ENCODE measurements at places on chromosomes 2 and 18.

DNA sequence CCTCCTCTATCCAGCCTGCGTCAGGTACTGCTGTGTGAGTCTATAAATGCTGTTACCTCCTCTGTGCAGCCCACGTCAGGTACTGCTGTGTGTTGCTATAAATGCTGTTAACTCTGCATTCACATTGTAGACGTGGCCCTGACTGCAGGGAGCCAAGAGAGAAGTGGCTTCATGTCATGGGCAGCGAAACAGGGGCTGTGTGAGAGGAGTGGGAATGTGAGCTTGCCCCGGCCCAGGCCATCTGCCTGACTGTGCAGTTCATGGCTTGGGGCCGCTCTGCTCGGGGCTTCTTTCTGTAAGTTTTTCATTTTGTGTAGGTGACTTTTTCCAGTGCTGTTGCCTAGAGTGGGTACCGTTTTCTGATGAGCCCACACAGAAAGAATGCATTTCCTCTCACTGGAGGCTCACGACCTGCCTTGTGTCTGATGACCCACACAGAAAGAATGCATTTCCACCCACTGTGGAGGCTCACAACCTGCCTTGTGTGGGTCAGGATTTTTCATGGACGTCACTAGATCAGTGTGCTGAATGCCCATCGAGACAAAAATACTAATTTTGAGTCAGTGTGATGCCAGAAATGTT lies 104.5 kb downstream of the SNTG2 start:
- no peak for DNase-seq

- DNase-seq = no peak
Observed at GRCh38 chr2:144679942-144680341, 160.0 kb upstream of the ZEB2 start.

DNA sequence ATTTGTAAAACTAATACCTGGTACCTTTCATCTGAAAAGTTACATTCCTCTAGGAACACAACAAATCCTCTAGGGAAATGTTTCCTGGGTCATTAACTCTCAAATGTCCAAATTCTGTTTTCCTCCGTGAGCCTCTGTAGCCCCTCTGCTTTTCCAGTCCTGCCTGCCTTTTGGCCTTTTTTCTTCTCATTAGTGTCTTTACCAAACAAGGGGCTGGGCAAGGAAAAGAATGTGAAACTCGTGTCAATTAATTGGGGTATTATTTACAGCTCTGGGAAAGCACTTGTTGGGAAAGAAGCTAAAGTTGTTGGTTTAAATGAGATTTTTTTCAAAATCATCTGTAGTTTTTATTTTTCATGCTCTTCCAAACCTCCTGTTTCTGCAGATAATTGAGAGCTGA lies 198.1 kb upstream of the NRP2 start:
- DNase-seq = no peak

- DNase-seq = no peak
Observed at GRCh38 chr2:232683368-232683767, 13.8 kb upstream of the GIGYF2 start.

DNA sequence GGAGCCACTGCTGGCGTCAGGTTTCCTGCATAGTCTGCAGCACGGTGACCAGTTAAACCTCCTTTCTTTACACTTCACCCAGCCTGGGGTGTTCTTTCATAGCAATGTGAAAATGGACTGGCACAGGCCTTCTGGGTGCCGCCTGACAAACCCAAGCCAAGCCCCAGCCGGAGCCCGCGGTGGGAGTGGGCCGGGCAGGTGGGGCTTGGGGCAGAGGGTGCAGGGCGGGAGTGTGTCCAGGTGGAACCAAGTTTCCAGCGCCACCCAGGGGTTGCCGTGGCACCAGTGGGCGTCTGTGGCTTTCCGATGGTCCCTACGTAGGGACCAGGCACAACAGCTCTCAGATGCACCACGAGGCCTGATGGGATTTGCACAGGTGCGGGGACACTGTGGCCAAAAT lies 75.8 kb downstream of the RTP5 start:
- no peak for DNase-seq

DNA sequence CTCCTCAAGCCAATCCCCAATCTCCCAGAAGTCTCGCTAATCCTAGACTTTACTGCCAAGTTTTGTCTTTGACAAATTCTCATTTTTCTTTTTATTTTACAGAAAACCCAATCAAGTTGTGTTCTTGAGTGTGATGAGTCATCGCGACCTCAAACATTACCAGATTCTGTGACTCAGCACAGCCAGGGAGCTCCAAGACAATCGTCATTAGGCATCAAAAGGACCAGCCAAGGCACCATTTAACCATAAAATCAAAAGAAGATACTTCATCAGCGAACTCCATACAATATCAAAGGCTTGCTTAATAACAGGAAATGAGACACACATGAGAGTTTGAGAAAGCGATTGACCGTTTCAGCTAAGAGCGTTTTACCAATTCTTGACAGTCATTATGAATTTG lies 146.2 kb upstream of the AGAP1 start:
- no peak for DNase-seq

DNA sequence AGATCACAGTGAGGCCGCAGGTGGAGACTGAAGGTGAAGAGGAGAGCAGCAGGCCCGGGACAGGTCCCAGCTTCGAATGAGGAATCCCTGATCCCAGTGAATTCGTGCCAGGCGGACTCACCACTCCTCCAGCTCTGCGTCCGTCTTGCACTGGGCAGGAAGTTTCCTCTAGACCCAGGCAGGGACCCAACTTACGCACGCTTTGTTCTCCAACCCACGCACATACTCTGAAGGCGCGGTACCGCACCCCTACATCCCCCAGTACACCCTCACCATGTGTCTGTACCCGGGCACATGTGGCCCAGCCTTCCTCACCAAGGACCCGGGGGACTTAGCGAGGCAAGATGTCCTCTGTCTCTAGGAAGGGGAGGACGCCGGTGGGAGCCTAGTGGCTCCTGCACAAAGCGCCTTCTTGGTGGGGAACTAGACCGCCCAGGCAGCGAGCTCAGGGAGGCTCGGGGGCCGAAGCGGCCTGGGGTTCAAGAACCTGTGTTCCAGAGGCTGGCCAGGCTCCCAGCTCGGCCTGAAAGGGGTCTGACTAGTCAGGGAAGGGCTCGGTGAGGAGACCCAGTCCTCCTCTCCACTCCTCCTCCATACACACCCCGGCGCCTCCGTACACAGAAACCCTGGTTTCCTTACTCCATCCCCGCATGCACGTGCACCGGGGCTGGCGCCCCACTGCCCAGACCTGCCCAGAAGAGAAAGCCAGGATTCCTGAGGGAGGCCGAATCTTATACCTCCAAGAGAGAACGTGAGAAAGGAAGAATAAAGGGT lies 38.3 kb upstream of the ATP6V1B1 start:
- no peak for DNase-seq

- no peak for DNase-seq
Observed at GRCh38 chr18:2978661-2979106, 34.3 kb downstream of the LPIN2 start.

GRCh38 chr18:9987931-9988330 lies 74.1 kb downstream of the VAPA start:
- DNase-seq = no peak

GRCh38 chr2:1748176-1748740 lies 3.9 kb upstream of the PXDN start:
- no peak for DNase-seq

DNA sequence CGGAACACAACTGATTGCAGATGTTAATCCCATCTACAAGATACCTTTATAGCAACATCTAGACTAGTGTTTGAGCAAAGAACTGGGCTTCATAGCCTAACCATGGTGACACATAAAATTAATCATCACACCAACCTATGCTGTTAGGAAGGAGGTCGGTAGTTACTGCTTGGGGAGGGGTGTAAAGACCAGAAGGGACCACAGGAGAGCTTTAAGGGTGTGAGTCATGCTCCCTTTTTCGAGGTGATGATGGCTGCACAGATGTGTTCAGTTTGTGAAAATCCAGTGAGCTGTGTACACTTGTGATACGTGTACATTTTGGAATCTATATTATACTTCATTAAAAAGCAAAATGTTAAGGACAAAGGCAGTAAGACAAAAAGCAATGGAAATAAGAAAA lies 4.6 kb upstream of the SEH1L start:
- no peak for DNase-seq

DNA sequence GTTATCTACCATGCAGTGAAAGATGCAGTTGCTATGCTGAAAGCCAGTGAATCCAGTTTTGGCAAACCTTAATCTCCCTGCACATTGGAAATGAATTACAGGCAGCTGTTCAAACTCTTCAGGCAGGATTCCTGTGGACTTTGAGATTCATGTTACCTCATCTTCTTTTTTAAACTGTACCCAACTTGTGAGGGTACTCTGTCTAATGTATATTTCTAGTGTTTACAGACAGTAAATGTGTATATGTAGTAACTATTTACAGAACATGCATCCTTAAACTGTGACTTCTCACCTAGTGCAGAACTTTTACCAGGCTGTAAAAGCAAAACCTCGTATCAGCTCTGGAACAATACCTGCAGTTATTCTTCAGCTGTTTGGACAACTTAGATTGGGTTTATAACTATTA lies 50.9 kb downstream of the KDM3A start:
- no peak for DNase-seq

DNA sequence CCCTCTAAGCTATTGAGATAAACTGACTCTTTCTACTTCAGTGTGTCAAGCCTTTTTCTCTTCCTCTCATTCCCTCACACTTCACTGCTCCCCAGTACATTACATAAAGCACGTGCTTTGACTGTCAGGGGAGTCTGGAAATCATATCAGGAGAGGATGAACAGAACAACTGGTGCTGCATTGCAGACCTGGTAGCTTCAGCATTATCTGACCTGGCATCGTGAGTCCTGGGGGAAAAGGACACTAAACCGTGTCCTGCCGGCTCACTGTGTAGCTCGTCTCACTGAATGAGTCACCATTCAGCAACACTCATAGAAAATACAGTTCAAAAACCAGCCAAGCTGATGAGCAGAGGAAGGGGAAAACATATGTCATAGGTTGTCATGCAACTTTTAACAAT lies 108.5 kb upstream of the UNC80 start:
- DNase-seq = no peak

DNA sequence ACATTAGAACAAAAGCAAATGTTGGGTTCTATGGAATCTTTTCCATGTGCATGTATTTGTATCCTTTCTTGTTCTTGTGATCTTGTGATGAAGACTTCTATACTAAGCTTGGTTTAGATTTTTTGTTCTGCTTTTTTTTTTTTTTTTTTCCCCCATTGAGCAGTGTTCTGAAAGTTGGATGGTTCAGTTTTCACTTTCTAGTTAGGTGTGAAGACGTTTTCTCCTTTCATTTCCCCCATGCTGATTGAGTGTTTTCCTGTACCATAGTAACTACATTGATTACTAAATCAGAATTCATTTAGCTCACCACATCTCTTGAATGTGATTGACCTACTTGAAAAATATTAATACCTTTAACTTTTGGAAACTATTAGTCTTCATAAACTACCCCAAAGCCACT lies 34.1 kb downstream of the NOP58 start:
- no peak for DNase-seq

DNA sequence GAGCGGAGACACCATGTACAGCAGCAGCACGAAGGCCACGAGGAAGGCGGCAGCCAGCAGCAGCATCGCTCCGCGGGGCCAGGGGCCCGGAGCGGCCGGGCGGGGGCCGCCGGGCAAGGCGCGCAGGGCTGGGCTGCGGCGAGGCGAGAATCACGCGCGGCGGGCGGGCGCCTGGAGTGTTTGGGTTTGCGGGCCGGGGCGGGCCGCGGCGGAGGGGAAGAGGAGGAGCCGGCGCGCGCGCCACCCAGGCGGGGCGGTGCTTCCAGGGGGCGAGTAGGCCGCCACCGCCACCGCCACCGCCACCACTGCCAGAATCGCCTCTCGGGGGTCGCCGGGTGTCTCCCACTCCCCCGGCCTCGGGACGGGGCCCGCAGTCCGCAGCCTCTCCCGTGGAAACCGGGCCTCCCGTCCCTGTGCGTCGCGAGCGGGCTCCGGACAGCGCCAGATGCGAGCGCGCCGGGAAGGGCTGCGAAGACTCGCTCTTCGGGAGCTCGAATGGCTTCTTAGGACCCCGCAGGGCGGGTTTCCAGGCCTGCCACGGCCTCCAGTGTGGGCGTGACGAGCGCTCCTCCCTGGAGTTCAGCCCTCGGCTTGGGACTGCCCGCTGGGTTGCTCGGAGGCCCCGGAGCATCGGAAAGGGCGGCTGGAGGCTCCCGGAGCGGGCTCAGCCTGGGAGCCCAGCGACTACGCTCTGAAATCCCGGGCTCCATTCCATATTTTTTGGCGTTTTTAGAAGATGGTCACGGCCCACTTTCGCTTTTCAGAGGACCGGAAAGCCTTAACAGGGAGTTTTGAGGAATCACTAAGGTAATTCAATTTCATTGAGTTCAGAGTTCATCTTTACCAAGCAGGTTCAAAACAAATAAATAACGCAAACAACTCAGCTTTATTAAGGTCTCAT lies at the start of gene KDSR:
TSS of gene KDSR (minus strand) at position 154 of the 901 bp plus-strand sequence. CDS start at position 66, 88 bp downstream.
- DNase-seq = peak; percentile 89

- no peak for DNase-seq
Observed at GRCh38 chr2:217599906-217600305, 402.9 kb downstream of the TNS1 start.

- no peak for DNase-seq
Observed at GRCh38 chr18:42363446-42364441, 408.7 kb downstream of the PIK3C3 start.

DNA sequence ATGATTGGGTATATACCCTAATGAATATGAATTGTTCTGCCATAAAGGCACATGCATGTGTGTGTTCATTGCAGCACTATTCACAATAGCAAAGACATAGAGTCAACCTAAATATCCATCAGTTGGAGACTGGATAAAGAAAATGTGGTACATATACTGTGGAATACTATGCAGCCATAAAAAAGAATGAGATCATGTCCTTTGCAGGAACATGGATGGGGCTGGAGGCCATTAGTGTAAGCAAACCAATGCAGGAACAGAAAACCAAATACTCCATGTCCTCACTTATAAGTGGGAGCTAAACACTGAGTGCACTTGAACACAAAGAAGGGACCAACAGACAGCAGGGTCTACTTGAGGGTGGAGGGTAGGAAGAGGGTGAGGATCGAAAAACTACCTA lies 43.2 kb downstream of the TTC39C start:
- DNase-seq = no peak

DNA sequence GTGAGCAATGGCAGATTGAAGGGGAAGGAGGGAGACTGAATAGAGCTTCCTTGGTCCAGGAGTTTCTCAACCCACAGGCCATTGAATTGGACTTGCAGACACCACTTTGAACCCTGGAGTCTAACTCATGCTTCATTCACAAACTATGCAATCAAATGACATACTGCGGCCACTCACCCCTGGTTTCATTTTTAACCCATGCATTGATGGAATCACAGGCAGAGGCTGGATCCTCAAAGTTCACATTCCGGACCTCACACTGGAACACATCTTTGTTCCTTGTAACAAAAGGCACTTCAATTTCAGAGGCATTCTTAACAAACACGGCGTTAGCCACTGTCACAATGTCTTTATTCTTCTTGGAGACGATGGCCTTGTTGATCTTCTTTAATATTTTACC lies 40.7 kb downstream of the MRPL44 start:
- no peak for DNase-seq
